ENCODE measurements at places on chromosomes 3 and 15.
A peak's percentile ranks its signal among the peaks of the same experiment; 100 is the strongest.

- no peak for DNase-seq
These were observed 5.5 kb downstream of the SSUH2 start for GRCh38 chr3:8638994-8639658.

DNA sequence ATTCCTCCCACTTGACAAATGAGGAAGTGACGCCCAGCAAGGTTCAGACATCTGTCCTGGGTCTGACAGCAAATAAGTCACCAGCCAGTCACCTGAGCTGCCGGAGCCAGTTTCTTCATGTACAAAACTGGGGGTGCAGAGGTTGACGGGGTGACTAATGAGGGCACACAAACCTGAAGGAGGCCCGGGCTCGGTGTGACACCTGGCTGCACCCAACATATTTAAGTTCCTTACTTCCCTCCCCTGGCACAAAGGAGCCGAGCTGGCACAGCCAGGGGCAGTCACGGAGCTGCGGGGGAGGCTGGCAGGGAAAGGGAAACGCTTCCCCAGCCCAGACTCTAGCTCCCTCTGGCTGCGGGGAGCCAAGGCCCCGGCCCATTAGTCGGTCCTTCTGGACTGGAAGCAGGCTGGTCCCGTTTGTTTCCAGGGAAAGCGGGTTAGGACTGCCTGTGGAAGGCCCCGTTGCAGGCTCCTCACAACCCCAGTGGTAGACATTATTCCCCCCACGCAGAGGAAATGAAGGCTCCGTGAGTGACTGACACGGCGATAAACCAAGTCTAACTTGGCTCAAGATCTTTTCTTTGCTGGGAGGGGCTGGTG, 2.3 kb downstream of the FBXL22 start:
- DNase-seq = peak; percentile 82

DNA sequence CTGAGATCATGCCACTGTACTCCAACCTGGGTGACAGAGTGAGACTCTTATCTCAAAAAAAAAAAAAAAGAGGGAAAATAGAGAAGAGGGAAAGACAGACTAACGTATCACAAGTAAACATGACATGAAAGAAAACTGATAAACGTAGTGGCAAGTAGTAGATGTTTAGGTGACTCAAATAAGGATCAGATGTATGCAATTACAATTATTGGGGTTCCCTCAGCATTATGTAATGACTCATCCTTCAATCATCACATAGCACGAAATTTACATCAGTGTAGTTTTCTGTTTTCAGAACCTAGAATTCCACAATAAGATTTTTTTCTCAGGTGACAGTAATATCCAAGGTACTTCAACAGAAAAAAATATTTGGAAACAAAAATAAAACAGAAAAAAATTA, 46.6 kb downstream of the DPP8 start:
- no peak for DNase-seq

GRCh38 chr3:144556392-144556791, 584.8 kb downstream of the DIPK2A start:
- DNase-seq = no peak

- no peak for DNase-seq
These were observed 286.9 kb upstream of the DNAJC19 start for GRCh38 chr3:181276358-181276896.

DNA sequence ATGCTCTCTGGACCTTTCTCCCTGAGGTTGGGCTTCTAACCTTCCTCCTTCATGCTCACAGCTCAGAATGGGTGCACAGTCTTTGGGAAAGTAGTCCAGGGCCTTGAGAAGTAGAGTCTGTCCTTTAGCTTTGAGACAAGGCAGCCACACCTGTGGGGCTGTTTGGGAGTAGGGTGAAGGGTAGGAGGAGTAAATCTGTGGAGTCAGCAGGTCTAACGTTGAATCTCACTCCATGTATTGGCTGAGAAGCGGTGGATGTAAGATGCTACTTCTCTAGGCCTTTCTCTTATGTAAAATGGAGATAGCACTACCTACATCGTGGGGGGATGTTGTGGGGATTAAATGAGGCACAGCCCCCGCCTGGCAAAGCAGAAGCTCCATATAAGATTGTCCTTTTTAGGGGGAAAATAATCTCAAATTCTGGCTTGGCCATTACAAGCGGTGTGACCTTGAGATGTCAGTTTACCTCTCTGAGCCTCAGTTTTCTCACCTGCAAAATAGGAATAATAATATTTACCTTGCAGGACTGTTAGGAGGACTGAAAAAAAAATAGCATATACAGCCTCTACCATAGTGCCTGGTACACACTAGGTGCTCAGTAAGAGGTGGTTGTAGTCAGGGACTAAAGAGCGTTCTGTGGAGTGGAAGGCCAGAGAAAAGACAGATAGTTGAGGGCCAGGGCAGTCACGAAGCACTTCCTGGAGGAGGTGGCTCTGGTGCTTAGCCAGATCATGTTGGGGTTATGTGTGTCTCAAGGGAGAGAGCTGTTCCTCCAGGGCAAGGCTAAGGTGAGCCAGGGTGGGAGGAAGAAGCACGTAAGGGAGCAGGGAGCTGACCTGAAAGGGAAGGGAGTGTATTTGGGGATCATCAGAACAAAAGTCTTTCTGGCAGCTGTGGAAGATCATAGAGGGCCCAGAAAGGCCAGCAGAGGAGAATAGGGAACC, 82.8 kb upstream of the MRPS22 start:
- DNase-seq = no peak

DNA sequence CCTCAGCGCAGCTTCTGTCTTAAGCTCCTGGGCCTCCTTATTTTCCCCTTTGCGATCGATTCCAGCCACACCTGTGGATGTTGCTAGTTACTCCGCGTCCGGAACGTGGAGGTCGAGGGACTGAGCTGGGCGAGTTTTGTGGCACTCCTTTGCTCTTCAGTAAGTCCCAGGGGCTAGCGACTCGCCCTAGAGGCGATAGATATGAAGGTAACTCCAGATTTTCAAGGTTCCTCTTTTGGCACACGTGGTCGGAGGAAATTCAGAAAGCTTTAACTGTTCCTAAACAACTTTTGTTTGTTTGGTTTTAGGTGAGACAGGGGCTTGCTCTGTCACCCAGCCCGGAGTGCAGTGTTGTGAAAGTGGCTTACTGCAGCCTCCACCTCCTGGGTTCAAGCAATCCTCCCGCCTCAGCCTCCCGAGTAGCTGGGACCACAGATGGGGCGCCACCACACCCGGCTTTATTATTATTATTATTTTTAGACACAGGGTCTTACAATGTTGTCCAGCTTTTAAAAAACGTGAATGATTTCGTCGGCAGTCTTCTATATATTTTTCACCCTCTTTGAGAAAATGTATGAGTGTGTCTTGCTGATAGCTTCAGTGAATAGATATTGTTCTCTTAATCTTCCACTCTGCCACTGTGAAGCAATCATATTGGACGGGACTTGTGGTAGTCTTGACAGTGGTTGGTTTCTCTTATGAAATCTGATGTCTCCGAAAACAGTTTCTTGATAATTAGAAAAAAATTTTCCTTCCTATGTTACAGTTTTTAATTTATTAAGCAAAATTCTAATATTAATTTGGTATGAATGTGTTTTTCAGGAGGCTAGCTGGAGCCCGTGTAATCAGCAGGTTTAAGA, 785 bp downstream of the MFSD1 start:
- peak; percentile 58 for DNase-seq

- DNase-seq = no peak
These were observed 74.9 kb upstream of the CHRNB4 start for GRCh38 chr15:78715930-78716329.

DNA sequence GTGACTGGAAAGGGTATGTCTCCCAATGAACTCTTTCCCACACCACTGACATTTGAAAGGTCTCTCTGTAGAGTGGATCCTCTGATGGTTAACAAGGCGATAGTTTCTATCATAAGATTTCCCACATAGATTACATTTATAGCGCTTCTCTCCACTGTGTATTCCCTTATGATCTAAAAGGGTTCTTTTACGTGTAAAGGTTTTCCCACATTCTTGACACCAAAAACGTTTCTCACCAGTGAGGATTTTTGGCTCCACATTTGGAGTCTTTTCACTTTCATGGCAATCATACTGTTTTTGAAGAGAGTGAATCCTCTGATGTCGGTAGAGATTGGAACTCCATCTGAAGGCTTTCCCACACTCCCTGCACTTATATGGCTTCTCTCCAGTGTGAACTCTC, 30.5 kb downstream of the ZNF445 start:
- DNase-seq = no peak

DNA sequence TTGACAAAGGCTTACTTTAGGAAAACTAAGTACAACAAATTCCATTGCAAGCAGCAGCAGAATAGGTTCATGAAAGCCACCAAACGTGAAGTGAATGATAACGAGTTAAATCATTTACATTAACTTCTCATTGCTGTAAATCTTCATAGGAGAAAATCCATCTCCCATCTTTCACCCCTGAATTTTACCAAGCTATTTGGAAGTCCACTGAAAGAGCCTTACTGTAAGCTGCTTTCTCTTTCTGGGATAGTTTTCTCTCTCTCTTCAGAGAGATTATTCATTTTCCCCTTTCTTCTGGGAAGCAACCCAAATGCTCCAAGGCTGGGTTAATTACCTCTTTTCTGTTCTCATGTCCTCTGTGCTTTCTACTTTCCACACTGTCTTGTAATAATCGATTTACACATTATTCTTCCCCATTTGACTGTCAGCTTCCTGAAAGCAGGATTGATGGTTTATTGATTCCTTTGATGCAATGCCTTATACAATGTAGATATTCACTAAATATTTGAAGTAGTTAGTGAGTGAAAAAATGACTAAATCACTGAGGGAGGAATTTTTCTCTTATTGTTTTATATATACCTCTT, 914.3 kb upstream of the ARPP21 start:
- no peak for DNase-seq

- no peak for DNase-seq
These were observed 23.8 kb downstream of the ITGA11 start for GRCh38 chr15:68407886-68408881.

- no peak for DNase-seq
These were observed 844 bp downstream of the NR2F2 start for GRCh38 chr15:96331144-96331944.

GRCh38 chr3:140942221-140943104, 827 bp downstream of the SLC25A36 start:
- DNase-seq = peak; percentile 77

DNA sequence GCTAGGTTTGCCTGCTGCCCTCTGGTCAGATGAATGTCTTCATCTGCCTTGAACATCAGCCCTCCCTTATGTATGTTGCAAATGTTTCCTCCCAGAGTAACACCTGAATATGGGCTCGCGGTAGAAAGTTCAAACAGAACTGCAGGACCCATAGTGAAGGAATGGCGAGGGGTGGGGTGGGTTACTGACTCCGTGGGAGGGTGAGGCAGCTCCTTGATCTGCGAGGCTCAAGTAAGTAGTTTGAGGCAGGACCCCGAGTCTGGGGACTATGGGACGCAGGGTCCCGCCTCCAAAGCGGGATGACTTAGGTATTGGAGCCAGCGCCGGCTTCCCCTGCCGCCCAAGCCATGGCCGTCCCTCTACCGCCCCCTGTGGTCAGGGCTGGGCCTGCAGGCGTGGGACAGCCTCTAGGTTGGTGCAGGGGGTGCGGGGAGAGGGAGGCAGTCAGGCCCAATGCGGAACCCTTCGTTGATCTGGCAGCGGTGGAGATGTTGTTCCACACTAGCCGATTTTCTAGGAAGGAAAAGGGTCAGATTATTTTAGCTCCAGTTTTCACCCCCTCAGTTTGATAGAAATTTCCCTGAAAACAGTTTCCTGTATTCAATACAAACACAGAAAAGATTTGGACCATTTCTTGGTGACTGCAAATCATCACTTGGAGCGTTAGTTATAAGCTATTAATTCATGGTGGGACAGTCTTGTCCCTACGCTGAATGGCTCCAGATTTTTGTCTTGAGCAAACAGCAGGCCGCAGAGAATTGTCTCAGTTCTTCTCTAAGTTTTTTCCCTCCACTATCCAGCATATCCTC, 72.3 kb downstream of the CORO2B start:
- DNase-seq = peak; percentile 22

GRCh38 chr3:192772240-192772894, 45.0 kb upstream of the FGF12 start:
- DNase-seq = no peak

GRCh38 chr3:168981396-168981795, 682.1 kb downstream of the MECOM start:
- DNase-seq = no peak

DNA sequence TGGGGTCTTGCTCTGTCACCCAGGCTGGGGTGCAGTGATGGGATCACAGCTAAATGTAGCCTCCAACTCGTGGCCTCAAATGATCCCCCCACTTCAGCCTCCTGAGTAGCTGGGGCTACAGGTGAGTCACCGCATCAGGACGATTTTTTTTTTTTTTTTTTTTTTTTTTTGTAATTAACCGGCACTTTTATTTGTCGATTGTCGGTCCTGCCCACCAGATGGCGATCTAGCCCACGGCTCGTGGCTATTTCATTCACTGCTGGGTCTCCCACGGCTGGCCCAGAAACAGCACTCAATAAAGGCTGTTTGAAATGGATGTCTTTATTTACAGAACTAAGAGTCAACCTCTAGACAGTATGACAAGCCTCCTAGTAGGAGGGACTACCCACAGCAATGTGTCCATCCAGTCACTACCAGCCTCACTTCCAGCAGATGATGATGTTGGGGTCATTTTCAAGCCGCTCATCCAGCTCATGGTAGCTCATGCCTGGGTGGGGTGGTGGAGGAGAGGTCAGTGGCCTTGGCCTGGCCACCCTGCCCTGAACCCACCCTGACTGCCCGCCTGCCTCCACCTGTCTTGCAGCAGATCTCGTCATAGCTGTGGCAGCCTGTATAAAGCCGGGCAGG, 1.8 kb upstream of the ZMYND10 start:
- peak; percentile 64 for DNase-seq

DNA sequence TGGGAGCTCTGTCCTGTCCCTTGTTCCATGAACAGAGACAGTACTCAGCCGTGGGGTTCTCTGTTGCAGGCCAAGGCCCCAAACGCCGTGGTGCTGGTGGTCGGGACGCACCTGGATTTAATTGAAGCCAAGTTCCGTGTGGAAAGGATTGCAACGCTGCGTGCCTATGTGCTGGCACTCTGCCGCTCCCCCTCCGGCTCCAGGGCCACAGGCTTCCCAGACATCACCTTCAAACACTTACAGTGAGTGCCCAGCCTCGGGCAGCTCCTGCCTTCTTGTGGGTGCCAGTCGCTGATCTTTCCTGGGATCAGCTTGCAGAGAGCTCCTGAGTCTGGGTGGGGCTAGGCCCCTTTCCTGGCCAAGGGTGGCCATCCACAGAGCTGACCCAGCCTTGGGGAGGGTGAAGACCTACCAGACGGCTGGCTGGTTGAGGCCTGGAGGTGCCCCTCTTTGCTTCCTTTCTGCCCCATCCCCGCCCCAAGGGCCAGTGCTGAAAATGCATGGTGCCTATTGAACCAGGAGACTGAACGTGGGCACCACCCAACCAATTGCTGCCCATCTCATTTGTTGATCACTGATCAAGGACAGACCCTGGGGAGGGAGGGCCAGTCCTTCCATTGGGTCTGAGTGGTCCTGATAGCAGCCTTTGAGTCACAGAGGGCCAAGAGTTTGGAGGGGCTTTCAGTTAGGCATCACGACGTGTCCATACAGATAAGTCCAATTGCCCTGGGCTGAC, 106.9 kb downstream of the LRRK1 start:
- peak; percentile 13 for DNase-seq

GRCh38 chr3:10883478-10884234, 67.6 kb downstream of the SLC6A11 start:
- no peak for DNase-seq

- DNase-seq = peak; percentile 47
These were observed 39.7 kb upstream of the C15orf39 start for GRCh38 chr15:75161917-75162414.

All from Peyer's patch (tissue), 4 donors.